Thoracic aorta (tissue), 2 donors: ENCODE measurements at places on chromosomes 3 and 15.

GRCh38 chr3:187946163-187946691 is 201.0 kb upstream of the BCL6 start:
- no peak for DNase-seq

GRCh38 chr3:46539443-46540005 is 26.6 kb downstream of the LRRC2 start:
- no peak for DNase-seq

- no peak for DNase-seq
These were observed at the start of gene ADAMTS9 for GRCh38 chr3:64687781-64688604. ADAMTS9 (minus strand) TSS chr3:64688000; CDS start chr3:64687657, 343 bp downstream.

DNA sequence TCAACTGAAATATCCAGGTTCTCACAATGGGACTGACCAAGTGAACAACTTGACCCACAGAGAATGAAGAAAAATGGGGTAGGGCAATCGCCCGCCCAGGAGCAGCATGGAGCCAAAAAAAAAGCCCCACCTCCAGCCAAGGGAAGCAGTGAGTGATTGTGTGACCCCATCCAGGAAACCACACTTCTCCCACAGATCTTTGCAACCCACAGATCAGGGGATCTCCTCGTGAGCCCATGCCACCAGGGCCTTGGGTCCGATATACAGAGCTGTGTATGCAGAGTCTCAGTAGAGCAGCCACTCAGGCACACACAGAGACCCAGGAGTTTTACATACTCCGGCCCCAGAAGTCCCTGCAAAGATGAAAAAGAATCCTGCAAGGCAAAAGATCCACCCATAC is 35.7 kb downstream of the PYGO1 start:
- DNase-seq: no peak

DNA sequence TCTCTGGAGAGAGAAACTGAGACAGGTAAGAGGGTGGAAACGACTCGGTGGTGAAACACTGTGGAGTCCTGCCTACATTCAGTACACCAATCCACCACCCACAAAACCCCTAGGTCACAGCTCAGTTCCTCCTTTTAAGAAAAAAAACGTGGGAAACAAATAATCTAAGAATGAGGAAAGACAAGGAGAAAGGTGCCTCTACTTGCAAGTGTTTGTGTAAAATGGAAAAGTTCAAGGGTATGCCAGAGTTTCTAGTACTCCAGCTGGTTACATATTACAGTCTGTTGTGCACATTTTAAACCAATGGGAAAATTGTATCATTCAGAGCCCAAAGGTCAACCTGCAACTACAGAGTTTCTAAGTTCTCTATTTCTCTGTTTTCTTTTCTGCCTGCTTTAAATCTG is 32.2 kb downstream of the HGD start:
- DNase-seq: no peak

GRCh38 chr3:148992027-148992634 is 791 bp downstream of the GYG1 start:
- DNase-seq: peak; percentile 20

DNA sequence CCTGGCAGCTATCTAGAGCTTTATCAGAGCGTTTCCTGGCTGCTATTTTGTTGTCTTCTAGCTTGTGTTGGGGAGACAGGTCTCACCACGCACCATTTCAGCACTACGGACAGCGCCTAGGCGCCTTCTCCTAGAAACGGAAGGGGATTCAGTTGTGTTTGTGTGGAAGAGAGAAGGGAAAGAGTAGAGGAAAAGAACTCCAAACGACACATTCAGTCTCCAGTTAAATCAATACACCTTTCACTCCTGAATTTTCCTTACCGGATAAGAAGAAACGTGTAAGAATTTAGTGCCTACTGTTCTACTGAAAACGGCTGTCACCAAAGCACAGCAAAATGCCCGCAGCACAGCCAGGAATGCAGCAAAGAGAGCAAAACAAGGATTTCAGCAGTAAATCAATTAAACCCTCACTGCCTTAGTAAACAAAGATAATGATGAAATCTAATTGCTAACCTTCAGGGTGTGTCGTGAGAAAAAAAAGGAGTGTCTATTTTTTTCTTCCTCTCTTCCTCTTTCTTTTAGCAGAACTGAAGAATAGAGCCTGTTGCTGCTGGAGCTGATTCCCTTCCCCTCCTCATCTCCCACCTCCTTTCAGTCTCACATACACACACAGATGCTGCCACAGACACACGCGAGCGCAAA is 412 bp upstream of the CTXN2 start:
- DNase-seq: peak; percentile 7

DNA sequence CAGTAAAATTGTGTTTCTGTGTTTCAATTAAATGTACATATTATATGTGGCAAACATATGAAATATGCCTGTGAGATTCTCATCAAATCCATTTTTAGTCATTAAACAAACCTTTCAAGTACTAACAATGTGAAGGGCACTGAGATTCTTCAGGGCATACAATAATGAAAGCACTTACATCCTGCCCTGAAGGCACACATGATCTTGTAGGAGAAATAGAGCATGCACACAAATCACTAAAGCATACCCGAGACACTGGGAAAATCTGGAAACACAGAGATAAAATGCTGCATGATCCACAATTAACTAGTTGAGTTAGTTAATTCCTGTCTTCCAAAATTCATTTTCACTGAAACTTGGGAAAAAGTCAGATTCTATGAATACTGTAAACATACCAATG is 810.5 kb upstream of the NECTIN3 start:
- no peak for DNase-seq

GRCh38 chr15:74402873-74403587 is 30.7 kb downstream of the SEMA7A start:
- DNase-seq: no peak
